LHCN-M2 (cell line): ENCODE measurements at places on chromosomes 6 and 20. TPM values are rescaled to one million over a fixed set of nuclear protein-coding genes. Genes with fewer than 3 reads are reported as not detected.

- DNase-seq = peak; percentile 87
Measured at GRCh38 chr6:26020329-26021000, 57.9 kb downstream of the TRIM38 start.

GRCh38 chr6:167157863-167158262 is at the start of gene GPR31:
TSS of gene GPR31 (minus strand) at chr6:167157980. CDS start at chr6:167157831, 149 bp downstream.
- no peak for DNase-seq

Gene NKX2-4
- total RNA-seq = not detected in 2 replicates

GRCh38 chr6:37362101-37362828 is 8.5 kb downstream of the RNF8 start:
- DNase-seq = no peak

DNA sequence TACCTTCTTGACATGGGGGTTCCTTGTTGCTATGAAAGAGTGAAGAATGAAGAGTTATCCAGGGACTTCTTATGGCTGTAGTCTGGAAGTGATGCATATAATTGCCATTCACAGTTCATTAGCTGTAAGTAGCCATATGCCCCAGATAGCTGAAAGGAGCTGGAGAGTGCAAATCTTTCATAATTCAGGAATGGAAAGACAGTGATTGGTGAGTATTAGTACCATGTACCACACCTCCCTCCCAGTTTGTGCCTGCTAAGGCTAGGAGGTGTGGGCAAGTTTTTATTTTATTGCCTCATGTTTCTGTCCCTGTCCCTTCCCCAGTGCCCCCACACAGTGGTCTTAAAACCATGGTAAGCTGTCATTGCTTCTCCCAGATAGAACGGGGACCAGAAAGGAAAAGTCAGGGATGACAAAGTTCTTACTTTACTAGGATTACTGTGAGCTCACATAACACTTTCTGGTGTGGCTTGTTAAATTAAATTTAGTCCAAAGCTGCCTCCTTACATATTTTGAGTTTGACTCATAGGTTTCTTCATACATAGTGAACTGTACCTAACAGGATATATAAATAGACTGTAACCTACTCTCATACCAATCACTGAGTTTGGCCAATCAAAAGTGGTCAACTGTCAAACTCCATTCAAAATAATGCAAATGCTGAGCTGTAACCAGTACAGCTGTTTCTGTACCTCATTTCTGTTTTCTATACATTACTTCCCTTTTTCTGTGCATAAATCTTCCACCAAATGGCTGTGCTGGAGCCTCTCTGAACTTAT is 119.4 kb downstream of the RFPL4B start:
- DNase-seq = peak; percentile 80

DNA sequence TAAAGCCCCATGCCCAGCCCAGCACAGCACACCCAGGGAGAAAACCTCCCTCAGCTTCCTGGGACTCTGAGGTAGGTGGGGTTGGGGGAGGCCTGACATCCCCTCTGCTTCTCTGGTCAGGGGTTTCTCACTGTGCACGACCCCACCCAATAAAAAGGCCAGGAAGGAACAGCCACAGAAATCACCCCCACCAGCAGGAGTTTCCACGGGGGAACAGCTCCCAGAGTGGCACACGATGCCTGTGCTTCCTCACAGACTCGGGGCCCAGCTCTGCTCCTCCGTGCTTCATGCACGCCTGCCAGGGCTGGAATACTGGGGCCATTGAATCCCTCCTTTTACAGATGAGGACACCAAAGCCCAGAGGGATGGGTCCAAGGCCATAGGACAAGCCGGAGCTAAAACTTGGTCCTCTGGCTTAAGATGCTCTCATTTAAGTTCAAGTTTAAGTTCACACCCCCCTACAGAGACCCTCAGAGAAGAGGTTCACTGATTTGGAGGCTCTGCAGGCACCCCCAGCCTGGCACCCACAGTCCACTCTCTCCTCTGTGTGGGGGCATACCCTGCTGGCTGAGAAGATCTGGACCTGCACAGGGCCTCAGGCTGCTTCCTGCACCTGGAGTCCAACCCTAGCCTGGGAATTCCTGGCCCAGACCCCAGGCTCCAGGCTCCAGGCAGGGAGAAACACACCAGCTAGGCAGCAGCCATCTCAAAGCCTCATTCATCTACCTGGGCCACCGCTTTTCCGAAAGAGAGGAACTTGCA is 14.3 kb downstream of the ACSS1 start:
- no peak for DNase-seq

- DNase-seq = no peak
Measured at GRCh38 chr6:148375401-148375800, 32.8 kb downstream of the SASH1 start.

GRCh38 chr6:2209226-2209809 is 36.1 kb downstream of the GMDS start:
- DNase-seq = peak; percentile 55

DNA sequence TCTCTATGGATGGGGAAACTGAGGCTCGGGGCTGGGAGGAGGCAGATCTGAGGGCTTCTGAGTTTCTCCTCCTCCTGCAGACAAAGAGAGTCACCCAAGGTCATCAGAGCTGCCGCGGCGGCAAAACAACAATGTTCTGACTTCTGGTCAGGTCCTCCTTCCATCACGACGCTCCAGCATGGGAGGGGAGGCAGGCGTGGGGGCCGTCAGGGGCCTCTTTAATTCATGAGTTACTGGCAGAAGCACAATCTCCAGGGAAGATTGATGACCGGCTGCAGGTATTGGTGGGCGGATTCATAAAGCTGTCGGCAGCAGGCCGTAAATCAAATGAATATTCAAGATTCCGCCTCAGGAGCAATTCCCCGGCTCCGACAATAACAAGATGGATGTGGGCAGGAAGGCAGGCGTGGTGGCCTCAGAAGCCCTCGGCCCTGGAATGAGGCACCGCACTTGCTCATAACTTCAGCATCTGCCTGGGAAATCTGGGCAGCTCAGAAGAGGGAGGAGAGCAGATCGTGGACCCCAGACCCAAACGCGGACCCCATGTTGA is 19.1 kb downstream of the PCK1 start:
- no peak for DNase-seq

GRCh38 chr6:42392833-42393232 is 58.9 kb downstream of the TRERF1 start:
- no peak for DNase-seq

Gene DSP
- 4.5 and 5.5 TPM in 2 replicates for total RNA-seq

- no peak for DNase-seq
Measured at GRCh38 chr6:31096656-31097055, 15.7 kb downstream of the C6orf15 start.

- DNase-seq = peak; percentile 37
Measured at GRCh38 chr6:122736163-122736562, 43.4 kb upstream of the FABP7 start.

- DNase-seq = peak; percentile 83
Measured at GRCh38 chr6:39855356-39855995, 63.3 kb downstream of the DAAM2 start.

Gene CST5
- total RNA-seq = not detected in 2 replicates

- DNase-seq = no peak
Measured at GRCh38 chr6:47681201-47681990, 17.0 kb upstream of the ADGRF4 start.

GRCh38 chr6:39518221-39518620 is 195.7 kb upstream of the KCNK16 start:
- DNase-seq = no peak
